Gastrocnemius medialis (tissue), 4 donors: ENCODE measurements at places on chromosomes 4 and X. TPM values are rescaled to one million over a fixed set of nuclear protein-coding genes. Genes with fewer than 3 reads are reported as not detected.
A peak's percentile ranks its signal among the peaks of the same experiment; 100 is the strongest.

DNA sequence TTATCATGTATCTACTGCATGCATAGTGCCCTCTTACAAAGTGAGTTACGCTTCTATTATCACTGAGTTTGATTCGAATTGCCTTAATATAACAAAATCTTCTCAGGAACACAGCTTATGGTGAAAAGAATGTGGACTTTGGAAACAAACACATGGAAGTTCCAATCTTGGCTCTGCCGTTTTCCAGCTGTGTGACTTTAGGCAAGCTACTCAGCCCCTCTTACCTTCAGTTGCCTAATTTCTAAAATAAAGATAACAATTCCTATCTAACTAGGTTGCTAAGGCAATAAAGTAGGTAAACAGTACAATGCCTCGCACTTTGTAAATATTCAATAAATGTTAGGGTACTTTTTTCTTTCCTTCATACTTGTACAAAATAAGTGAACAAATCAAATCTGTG, 104.0 kb upstream of the GRIA3 start:
- no peaks in the 10 kb centered on the region for H3K36me3 ChIP-seq
- H3K27ac ChIP-seq: no peak overlapping the region
- H3K4me3 ChIP-seq: no peak overlapping the region
- no peaks in the 10 kb centered on the region for H3K4me1 ChIP-seq
- no peak for DNase-seq

DNA sequence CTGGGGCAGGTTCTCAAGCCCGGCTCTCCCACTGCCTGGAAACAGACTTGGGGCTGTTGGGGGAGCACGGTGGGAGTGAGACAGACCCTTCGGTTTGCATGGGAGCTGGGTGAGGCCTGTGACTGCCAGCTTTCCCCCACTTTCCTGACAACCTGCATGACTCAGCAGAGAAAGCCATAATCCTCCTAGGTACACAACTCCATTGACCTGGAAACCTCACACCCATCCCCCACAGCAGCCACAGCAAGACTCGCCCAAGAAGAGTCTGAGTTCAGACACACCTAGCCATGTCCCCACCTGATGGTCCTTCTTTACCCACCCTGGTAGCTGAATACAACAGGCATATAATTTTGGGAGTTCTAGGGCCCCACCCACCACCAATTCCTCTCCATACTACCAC, 57.6 kb upstream of the UBQLN2 start:
- H3K4me1 ChIP-seq: no peaks in the 10 kb centered on the region
- no peak overlapping the region for H3K4me3 ChIP-seq
- peaks cover 5% of the 10 kb centered on the region for H3K27me3 ChIP-seq
- no peaks in the 10 kb centered on the region for H3K36me3 ChIP-seq

Gene LDOC1
- not detected for total RNA-seq

- no peak for DNase-seq
- no peaks in the 10 kb centered on the region for H3K36me3 ChIP-seq
- no peaks in the 10 kb centered on the region for H3K27me3 ChIP-seq
- no peaks in the 10 kb centered on the region for H3K4me1 ChIP-seq
Observed at GRCh38 chrX:71935476-71935875, 24.8 kb downstream of the NHSL2 start.

Gene TMPRSS11D
- not detected for total RNA-seq

Gene CLDN34
- not detected for total RNA-seq

Gene ARX
- total RNA-seq: 5.1 TPM

Gene GPR143
- total RNA-seq: not detected

Gene MAGEB16
- total RNA-seq: not detected

- H3K27ac ChIP-seq: no peak overlapping the region
- no peaks in the 10 kb centered on the region for H3K36me3 ChIP-seq
- no peaks in the 10 kb centered on the region for H3K4me1 ChIP-seq
Observed at GRCh38 chr4:78166622-78167021, 109.5 kb downstream of the FRAS1 start.

DNA sequence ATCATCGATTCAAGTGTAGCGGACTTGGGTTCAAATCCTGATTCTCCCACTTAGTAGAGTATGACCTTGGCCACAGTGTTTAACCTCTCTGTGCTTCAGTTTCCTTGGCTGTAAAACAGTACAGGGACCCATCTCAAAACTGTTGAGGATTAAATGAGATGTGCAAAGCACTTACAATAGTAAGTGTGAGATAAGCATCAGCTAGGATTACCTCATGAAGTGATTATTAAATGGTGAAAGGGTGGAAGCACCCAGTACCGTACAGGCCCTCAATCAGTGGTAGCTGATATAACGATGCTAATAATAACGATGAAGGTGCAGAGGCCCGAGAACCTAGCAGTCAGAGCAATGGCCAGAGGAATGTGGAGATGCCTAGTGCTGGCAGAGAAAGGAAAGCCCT, 45.1 kb downstream of the PRPS1 start:
- peak overlapping the region; percentile 94 for H3K27ac ChIP-seq
- no peak for DNase-seq
- no peaks in the 10 kb centered on the region for H3K36me3 ChIP-seq
- peaks cover 22% of the 10 kb centered on the region for H3K4me1 ChIP-seq
- no peak overlapping the region for H3K4me3 ChIP-seq

DNA sequence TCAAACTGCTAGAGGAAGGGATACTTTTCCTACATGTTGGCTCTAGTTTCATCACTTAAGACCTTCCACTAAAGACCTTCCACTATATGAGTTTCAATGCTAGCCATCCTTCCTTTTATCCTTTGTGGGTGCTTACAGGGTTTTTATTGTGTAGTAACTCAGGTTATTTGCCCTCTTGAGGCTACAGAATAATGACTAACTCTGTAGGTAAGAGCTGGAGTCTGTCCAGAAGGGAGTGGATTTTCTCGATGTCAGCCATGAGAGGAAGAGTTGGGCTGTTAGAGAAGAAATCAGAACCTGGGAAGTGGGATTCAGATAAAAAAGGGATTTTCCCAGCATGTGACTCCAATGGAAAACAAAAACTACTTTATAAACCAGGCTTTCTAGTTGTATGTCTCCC, 27.5 kb upstream of the HERC5 start:
- no peaks in the 10 kb centered on the region for H3K36me3 ChIP-seq
- H3K4me1 ChIP-seq: no peaks in the 10 kb centered on the region
- no peaks in the 10 kb centered on the region for H3K27me3 ChIP-seq
- DNase-seq: no peak
- no peak overlapping the region for H3K4me3 ChIP-seq
- H3K27ac ChIP-seq: no peak overlapping the region

Gene CCNA2
- total RNA-seq: not detected

Gene OPRPN
- total RNA-seq: not detected

Gene MAGEA11
- not detected for total RNA-seq

DNA sequence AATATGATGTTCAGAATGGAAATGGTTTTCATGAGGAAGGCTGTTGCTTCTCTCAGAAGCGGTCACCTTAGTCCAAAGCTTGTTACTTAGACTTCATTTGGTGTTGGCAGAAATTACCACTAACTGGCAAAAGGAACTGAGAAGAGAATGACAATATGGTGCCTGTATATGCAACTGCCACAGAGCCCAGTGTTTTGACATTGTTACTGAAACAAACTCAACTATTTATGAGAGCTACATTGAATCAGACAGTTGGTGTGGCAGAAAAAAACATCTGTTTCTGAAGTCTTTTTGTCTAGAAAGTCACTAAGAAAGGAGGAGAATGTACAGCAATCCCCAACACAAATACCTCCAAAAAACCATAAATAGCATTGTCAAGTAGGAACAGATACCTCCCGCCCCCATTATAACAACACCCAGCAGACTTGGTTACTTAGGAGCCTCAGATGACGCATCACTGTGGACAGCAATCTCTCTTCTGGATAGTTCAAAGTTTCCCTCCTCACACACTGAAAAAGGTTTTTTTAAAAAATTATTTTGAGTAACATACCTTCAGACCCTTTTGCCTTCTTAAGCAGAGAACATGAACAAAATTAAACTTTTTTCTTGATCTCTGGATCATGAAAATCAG, 92.2 kb downstream of the MAML3 start:
- H3K27me3 ChIP-seq: no peaks in the 10 kb centered on the region
- no peaks in the 10 kb centered on the region for H3K4me1 ChIP-seq
- no peak overlapping the region for H3K4me3 ChIP-seq
- H3K27ac ChIP-seq: no peak overlapping the region
- DNase-seq: no peak
- no peaks in the 10 kb centered on the region for H3K36me3 ChIP-seq

Gene ADH5
- total RNA-seq: 68.6 TPM

GRCh38 chr4:95638920-95639501, 90.2 kb upstream of the UNC5C start:
- no peak overlapping the region for H3K4me3 ChIP-seq
- no peak overlapping the region for H3K27ac ChIP-seq
- no peaks in the 10 kb centered on the region for H3K36me3 ChIP-seq
- no peaks in the 10 kb centered on the region for H3K4me1 ChIP-seq
- no peak for DNase-seq
- H3K27me3 ChIP-seq: no peaks in the 10 kb centered on the region

DNA sequence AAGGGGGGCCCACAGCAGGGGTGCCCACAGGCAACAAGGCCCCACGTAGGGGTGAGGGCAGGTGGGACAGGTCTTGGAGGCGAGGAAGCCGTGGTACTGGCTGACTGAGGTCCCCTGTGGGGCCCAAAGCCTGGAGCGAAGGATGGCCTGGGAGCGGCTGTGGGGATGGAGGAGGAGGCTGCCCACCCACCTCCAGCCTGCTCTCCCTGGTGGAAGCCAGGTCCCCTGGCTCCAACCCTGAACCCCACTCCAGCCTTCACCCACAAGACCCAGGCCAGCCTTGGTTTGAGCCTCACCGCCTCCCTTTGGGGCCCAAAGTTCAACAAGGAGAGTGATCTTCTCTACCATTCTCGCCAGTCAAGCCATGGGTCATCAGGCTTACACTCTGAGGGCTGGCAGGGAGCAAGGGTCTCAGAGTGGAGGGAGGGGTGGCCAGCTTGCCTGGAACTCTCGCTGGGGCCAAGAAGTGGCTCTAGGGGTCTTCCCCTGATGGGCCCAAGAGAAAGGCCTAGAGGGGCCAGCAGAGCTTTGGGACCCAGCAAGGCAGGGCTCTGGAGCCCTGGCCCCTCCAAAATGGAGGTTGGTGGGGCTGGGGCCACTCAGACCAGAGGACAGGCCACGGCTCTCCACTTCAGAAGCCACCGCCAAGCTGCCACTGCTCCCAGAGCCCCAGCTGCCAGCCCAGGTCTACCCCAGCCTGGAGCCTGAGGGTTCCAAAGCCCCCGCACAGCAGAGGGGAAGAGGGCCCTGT, 5.0 kb downstream of the PNCK start:
- no peak overlapping the region for H3K27ac ChIP-seq
- no peak overlapping the region for H3K4me3 ChIP-seq
- DNase-seq: no peak

DNA sequence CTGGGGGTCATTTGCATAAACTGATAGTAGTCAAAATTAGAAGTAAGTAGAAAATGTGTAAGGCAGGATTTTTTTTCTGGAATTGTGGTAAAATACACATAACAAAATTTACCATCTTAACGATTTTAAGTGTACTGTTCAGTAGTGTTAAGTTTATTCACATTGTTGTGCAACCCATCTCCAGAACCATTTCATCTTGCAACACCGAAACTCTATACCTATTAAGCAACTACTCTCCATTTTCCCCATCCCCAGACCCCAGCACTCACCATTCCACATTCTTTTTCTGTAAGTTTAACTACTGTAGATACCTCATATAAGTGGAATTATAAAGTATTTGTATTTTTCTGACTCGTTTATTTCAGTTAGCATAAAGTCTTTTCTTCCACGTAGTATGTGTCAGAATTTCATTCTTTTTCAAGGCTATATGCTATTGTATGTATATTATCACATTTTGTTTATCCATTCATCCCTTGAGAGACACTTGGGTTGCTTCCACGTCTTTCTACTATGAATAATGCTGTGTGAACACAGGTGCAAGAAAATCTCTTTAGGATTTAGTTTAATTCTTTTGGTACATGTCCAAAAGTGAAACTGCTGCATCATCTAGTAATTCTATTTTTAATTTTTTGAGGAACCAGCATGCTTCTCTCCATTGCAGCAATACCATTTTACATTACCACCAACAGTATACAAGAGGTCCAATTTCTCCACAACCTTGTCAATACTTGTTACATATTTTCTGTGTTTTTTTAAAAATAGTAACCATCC, 39.1 kb upstream of the NSUN7 start:
- no peaks in the 10 kb centered on the region for H3K27me3 ChIP-seq
- no peaks in the 10 kb centered on the region for H3K36me3 ChIP-seq
- no peak for DNase-seq
- no peak overlapping the region for H3K27ac ChIP-seq
- no peaks in the 10 kb centered on the region for H3K4me1 ChIP-seq

Gene CPE
- 27.6 TPM for total RNA-seq

- H3K27me3 ChIP-seq: no peaks in the 10 kb centered on the region
- no peaks in the 10 kb centered on the region for H3K36me3 ChIP-seq
- H3K27ac ChIP-seq: no peak overlapping the region
- no peak overlapping the region for H3K4me3 ChIP-seq
- DNase-seq: no peak
Observed at GRCh38 chr4:1638272-1638598, 45.9 kb downstream of the FAM53A start.

DNA sequence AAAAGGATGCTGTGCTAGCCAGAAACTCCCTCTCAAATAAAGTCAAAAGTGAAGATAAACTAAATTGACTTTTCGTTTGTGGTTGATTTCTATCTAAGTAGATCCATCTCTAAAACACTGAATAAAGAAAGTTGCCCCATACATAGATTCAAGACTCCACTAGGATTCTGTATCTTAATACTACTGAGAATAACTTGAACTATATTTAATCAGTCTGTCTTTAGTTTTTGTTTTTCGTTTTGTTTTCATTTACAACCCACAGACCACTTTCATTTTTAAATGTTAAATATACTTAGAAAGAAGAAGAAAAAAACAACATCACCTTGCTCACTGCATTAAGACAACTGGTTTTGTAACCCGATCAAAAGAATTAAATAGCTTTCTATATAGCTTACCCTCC, 655.0 kb downstream of the RPA4 start:
- H3K27ac ChIP-seq: no peak overlapping the region
- no peak for DNase-seq
- no peaks in the 10 kb centered on the region for H3K27me3 ChIP-seq
- no peak overlapping the region for H3K4me3 ChIP-seq

DNA sequence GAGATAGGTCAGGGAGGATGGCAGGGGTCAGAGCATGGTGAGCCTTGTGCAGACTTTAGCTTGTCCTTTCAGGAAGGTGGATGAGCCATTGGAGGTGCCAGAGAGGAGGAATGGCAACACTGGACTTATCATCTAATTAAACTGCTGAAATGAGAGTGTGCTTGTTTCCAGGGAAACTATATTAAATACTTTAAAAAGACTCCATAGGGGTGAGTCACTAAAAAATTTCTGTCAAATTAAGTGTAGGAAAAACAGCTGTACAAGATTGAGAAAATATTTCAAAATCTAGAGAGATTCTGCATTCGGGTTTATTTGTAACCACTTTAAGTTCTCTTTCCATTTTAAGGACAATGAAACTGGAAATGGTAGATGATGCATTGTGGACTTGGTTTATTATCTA, 11.4 kb downstream of the FRAS1 start:
- no peak for DNase-seq
- no peaks in the 10 kb centered on the region for H3K36me3 ChIP-seq
- H3K4me1 ChIP-seq: peaks cover 13% of the 10 kb centered on the region
- H3K27me3 ChIP-seq: no peaks in the 10 kb centered on the region
- no peak overlapping the region for H3K4me3 ChIP-seq

Gene TMPRSS11A
- total RNA-seq: not detected
